ENCODE measurements at places on chromosomes 4 and X. TPM values are rescaled to one million over a fixed set of nuclear protein-coding genes. Genes with fewer than 3 reads are reported as not detected.

DNA sequence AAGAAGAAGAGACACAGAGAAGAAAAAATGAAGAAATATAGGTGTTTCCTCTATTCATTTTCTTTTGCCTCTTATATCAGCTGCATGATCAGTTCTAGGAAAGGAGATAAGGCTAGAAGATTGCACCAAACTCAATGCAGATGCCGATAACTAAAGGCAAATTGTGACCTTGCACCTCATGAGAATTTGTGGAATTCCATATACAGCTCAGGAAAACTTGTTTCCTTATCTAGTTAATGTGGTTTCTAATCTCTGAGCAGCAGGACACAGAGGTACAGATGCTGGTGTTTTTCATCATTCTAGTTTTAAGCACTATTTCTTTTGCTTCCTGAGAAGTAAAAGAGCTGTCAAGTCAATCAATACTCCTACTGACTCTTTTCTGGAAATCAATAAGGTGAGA is 104.6 kb upstream of the NWD2 start:
- no peak for DNase-seq

- DNase-seq = no peak
Observed at GRCh38 chrX:14194711-14195110, 165.0 kb upstream of the GEMIN8 start.

DNA sequence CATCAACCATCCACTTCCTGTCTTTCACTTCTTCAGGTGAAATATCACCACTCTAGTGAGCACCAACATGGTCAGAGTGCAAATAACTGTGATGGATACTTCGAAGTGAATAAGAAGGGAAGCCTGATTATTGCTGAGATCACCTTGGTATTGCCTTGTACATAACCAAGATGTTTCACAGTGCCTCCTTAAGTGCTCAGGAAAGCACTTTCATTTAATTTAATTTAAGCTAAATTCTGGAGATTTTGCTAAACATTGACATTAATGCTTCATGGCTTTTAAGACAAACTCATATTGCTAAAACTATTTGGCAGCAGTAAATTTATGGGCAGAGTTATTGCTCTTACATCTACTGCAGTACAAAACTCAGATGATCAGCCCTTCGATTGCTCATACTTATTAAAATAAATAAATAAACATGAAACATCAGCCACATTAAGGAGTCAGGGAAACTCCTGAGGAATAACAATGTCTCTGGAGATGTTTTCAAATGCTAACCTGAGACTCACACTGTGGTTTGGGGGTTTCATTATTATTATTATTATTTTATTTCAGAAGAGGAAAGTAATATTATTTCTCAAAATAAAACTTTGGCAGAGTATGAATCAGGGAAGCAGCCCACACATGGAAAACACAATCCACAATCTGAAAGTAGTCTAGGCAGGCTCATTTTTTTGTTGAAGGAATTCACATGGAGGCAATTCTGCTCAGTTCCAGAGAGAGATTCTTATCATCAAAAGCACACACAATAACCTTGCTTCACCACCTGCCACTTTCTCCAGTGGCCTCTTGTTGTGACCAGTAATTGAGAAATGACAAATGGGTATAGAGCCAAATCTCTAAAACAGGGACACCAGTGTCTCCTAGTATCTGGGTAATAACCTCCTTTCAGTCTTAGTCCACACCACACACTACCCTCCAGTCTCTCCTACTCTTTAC is 344.2 kb downstream of the MAPK10 start:
- no peak for DNase-seq

DNA sequence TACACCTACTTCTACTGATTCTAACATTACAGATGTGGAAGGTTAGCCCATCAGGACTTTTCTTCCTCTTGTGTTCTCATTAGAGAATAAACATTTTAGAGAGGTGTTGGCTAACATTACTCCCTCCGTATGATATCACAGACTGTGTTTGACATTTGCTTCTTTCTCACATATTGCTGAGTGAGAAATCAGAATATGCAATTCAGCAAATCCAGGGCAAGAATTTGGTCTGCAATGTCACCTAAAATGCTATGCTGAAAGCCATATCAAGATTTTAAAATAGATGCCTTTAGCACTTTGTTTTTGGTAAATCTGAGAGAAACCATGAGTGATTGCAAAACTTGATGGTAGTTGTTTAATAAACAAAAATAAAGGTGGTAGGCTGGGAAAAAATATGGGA is 319.1 kb downstream of the C4orf33 start:
- DNase-seq = no peak

DNA sequence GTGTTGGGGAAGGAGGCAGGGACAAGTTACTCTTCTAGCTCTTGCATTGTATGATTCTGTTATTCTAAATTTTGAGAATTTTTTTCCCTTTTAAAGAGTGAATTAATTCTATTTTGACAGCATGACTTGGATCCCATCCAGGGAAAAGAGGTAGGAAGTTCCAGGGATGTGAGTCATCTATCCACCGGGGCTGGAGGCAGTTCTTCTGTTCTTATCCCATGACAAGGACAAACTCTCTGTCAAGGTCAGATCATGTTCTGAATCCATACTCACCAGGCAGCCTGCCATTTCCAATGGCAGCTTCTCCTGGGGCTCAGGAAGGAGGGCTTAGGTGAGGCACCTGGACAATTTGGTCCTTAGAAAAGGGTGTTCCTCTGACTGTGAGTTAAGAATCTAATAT is 132.0 kb upstream of the MED14 start:
- DNase-seq = no peak

DNA sequence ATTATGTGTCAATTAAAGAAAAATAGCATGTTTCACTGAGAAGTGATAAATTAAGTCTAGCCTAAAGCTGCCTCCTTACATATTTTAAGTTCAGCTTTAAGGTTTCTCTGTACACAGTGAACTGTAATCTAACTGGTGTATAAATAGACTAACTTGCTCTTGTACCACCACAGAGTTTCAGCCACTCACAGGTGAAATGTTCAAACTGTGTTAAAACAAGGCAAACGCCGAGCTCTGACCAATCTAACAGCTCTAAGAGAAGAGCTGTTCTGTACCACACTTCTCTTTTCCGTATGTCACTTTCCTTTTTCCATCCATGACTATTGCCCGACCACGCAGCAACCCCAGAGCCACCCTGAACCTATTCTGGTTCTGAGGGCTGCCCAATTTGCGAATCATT is 64.5 kb downstream of the DCHS2 start:
- DNase-seq = no peak

GRCh38 chr4:35447474-35447873 is 796.8 kb downstream of the ARAP2 start:
- no peak for DNase-seq

DNA sequence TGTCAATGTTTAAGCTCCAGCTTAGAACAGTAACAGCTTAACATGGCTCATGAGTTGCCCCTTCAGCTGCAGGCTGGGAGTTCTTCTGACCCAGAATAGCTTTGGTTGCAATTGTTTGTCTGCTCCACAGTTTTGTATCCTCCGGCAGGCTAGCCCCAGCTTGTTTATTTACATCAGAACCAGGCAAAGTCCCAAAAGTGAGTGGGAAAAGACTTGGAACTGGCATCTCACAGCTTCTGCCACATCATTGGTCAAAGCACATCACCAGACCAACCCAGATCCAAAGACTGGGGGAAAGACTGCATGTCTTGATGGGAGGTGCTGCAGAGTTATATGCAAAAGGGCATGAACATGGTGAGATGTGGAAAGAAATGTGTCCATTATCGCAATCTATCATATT is 231.2 kb upstream of the CPEB2 start:
- no peak for DNase-seq

ADRA2C gene
- total RNA-seq = 6.2 TPM

TMEM154 gene
- 1.9 TPM for total RNA-seq

ZNF732 gene
- total RNA-seq = not detected

HTT gene
- 23.9 TPM for total RNA-seq

Measured in Right ventricle myocardium superior (tissue), 1 donor.